Renal pelvis (tissue), 12 donors: ENCODE measurements at places on chromosomes 2 and 18.

DNA sequence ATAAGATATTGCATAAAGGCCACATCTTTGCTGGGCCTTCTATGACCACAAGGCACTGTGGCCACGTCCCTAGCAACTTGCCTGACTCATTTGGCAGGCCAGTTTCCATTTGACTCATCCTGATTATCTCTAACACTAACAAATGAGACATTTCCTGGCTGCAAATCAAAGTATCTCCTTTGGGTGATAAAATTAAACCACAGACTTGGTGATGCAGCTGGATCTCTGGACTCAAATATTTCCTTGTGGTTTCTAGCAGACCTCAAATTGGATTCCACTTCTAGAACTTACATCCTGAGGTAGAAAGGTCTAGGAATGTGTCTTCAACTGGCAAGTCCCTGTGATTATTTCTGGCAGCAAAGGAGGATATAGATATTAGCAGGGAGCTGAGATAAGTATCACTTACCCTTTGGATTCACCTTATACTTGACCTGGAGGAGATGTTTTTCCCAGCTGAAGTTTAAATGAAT lies 167.9 kb upstream of the NXPH2 start:
- DNase-seq: no peak

DNA sequence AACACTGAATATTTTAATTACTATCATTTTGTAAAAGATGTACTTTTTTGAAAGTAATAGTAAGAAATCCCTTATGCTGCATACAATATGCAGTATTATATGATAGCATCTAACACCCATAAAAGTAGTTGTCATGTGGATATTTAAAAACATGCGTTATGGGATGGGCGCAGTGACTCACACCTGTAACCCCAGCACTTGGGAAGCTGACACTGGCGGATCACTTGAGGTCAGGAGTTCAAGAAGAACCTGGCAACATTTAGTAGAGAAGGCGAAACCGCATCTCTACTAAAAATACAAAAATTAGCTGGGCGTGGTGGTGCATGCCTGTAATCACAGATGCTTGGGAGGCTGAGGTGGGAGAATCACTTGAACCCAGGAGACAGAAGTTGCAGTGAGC lies 88.9 kb downstream of the FEZ2 start:
- no peak for DNase-seq

- DNase-seq: no peak
Measured at GRCh38 chr2:187912950-187913349, 358.7 kb upstream of the TFPI start.

- DNase-seq: no peak
Measured at GRCh38 chr2:28930205-28930604, 35.7 kb downstream of the WDR43 start.

DNA sequence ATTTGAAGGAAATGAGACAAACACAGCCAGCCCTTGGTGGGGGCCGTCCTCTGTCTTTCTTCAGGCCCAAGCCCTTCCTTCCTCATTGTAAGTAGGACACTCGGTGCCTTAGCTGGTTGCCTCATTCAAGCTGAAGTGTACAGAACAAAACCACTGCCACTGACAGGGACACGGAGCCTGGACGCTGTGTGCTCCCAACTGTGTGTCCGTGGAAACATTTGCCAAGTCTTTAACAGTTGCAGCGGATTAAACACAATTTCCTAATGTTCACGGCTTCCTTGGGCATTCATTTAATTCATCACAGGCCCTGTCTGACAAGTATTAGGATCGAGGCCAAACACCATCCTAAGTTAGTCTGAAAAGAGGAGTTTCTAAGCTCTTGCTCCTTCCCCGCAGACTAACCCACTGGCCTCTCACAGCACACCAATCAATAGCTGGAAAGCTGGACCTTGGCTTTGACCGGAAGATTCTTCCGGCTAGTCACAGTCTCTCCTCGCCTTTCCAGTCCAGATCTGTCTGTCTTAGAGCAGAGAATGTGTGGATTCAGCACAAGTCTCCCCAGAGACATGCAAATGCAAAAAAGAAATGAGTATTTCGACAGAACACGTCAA lies 68.7 kb upstream of the ACSL3 start:
- DNase-seq: no peak

- DNase-seq: peak; percentile 76
Measured at GRCh38 chr2:145563741-145564615, 1044.1 kb upstream of the ZEB2 start.

DNA sequence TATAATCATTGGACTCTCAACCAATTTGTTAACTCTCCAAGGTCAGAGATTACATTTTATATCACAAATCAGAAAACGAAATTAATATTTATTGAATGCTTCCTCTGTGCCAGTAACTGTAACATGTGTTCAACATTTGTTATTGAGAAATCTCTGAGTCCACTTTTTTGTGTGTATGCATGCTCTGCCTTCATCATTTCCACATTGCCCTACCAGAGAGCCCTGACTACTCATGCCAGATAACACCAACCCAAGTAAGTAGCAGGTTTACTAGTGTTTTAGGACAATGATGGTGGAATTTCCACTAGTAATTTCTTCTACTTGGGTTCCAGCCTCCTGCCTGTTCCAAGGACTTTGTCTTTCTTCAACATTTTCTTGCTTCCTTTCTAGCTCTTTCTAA lies 14.2 kb upstream of the FAP start:
- no peak for DNase-seq
